ENCODE measurements at places on chromosomes 3 and 15. TPM values are rescaled to one million over a fixed set of nuclear protein-coding genes. Genes with fewer than 3 reads are reported as not detected.

HDC gene
- polyA plus RNA-seq, result 0.26 TPM

SLC6A1 gene
- under 0.01 TPM for polyA plus RNA-seq

KCNMB3 gene
- polyA plus RNA-seq, result 1.5 TPM

SLC24A5 gene
- not detected for polyA plus RNA-seq

GOLGA6B gene
- not detected for polyA plus RNA-seq

PLCB2 gene
- 27.5 TPM for polyA plus RNA-seq

AGBL1 gene
- polyA plus RNA-seq, result not detected

SSUH2 gene
- 0.95 TPM for polyA plus RNA-seq

OR5H6 gene
- polyA plus RNA-seq, result not detected

HHLA2 gene
- polyA plus RNA-seq, result 83.5 TPM

TMEM41A gene
- 10.4 TPM for polyA plus RNA-seq

IFT122 gene
- 4.2 TPM for polyA plus RNA-seq

NR1I2 gene
- polyA plus RNA-seq, result 39.6 TPM

CA12 gene
- polyA plus RNA-seq, result 29.4 TPM

ITIH1 gene
- not detected for polyA plus RNA-seq

SPINK8 gene
- polyA plus RNA-seq, result not detected

GOLGA6D gene
- not detected for polyA plus RNA-seq

CAMK1 gene
- 14.0 TPM for polyA plus RNA-seq

JAGN1 gene
- polyA plus RNA-seq, result 24.7 TPM

CIDEC gene
- 120 TPM for polyA plus RNA-seq
